Stimulated activated CD8-positive, alpha-beta memory T cell treated with anti-CD3 and anti-CD28 coated beads, Interleukin-7, amount 100 ng/mL, for 24 hours (primary cell): ENCODE measurements at places on chromosomes 11 and 22.

DNA sequence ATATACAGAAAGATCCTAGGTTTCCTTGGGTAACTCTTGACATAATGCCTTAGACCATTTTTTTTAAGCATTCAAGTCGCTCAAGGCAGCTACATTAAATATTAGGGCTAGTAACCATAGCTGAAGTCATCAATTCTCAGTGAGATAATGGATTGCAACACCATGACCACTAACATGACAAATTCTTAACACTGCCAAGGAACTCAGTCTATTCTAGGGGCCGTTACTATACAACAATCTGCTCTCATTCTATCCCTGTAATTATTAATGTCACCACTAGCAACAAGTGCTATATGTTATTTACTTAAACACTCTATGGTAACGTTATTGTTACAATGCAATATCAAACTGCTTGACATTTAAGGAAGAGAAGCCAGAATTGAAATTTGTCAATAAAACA lies 3.2 kb upstream of the STK33 start:
- DNase-seq = no peak

- no peak for DNase-seq
These were observed 18.9 kb downstream of the TRMU start for GRCh38 chr22:46354176-46354992.

GRCh38 chr22:23820748-23821211 lies 18.0 kb downstream of the DERL3 start:
- no peak for DNase-seq

DNA sequence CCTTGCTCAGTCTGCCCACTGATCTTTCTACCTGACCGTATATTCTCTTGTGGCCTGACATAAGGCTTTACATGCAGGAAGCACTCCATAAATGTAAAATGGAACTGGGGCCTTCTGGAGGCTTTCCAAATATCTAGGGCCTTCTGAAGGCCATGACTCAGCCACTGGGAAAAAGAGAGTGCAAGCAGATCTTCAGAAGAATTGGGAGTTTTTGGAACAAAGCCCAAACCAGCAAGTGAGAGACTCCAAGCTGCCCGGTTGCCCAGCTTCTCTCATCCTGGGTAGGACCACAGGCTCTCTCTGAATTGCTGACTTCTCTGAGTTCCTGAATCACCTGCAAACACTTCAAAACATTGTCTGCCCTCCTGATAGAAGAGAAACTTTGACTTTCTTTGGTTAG lies 107.9 kb upstream of the BMAL1 start:
- no peak for DNase-seq

DNA sequence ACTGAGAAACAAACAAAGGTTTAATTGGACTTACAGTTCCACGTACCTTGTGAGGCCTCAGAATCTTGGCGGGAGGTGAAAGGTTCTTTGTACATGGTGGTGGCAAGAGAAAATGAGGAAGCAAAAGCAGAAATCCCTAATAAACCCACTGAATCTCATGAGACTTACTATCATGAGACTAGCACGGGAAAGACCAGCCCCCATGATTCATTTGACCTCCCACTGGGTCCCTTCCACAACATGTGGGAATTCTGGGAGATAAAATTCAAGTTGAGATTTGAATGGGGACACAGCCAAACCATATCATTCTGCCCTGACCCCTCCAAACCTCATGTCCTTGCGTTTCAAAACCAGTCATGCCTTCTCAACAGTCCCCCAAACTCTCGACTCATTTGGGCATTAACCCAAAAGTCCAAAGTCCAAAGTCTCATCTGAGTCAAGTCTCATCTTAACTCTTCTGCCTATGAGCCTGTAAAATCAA lies 617.4 kb downstream of the CNTN5 start:
- DNase-seq = no peak

DNA sequence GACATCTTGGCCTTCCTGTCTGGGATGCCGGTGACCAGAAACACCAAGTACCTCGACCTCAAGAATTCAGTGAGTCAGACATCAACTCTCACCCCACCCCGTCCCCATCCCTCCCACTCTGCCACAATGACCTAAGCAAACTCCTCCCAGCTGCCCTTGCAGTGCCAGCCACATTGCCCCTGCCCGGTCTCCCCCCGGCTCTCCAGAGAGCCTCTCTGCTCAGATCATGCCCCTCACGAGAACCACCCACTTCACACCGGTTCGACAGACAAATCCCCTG lies 23.6 kb upstream of the MYRF start:
- no peak for DNase-seq

DNA sequence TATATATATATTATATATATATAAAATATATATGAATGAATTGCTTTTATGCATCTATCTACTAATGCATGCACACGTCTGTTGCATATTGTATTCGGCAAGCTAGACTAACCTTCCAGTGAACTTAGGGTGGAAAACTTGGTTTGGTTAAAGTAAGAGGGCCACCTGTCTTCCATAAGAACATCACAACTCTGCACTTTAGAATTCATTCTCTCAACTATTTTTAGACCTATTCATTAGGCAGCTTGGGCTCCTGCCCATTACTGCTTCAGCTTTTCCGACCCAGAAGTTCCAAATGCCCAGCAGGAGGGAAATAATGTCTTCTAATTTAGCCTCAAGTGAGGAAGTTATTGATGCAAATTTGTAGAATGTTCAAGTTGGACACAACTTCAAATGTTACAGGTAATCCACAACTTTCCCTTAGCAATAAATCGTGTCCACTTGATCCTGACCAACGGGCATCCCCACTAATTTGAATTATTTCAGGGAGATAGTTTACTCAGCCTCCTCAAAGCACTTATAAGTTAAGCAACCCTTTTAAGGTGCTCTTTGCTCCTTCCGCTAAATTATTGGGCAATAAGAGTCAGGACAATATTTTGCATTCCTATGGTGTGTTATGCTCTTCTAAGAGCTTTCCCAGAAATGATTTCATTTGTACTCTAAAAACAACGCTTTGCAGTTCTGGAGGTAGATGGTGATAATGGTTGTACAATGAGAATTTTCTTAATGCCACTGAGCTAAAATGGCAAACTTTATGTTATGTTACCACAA lies 132.3 kb downstream of the OPCML start:
- DNase-seq = no peak

GRCh38 chr11:117300773-117301172 lies 9.6 kb downstream of the BACE1-AS start:
- DNase-seq = no peak

GRCh38 chr22:39117585-39118191 lies 20.6 kb downstream of the APOBEC3H start:
- DNase-seq = peak; percentile 52
